ENCODE measurements at places on chromosomes 7 and 10.

DNA sequence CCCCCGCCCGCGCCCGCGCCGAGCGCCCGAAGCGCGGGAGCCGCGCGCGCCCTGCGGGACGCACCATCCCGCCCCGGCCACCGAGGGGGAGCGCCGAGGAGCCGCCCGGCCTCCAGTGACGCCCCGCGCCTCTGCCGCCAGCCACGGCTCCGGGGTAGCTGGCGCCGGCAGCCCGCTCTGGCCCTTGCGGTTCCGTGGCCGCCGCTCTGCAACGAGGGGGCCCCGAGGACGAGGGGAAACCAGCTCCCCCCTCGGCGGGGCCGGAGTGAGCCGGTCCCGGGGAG lies at the start of gene PAXIP1:
Gene PAXIP1 (minus strand): TSS at position 33 of the 284 bp plus-strand sequence. CDS start 195 bp downstream, outside the sequence.
- peak; percentile 17 for DNase-seq

DNA sequence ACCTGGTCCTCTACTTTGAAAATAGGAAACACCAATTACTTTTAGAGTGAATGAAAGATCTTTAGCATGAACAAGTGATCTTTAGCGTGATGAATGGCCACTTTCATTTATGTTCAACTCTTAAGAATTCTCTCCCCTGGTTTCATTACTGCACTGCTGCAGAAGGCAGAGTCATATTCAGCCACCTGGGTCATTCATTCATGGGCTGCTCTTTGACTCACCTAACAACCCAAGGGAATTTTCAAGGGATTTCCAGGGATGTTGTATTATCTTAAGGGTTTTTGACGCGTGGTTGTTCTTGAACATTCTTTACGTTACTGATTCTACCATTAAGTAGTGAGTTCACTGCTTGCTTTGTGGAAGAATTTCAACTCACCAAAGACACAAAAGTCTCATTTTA lies 87.3 kb upstream of the STK17A start:
- no peak for DNase-seq

DNA sequence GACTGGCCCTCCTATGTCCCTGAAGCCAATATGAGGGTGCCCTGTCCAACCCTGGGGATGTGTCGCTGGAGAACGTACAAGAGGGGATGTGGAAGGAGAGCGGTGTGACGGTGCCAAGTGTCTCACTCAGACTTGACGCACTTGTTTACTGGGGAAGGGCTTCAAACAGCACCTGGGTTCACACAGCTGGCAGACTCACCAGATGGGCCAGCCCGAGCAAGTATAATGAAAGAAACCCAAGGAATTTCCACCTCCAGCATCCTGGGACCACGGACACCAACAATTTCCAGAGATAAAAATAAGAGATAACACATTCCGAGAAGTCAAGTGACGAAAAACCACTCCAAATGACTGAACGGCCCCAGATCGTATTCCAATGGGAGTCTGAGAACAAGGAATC lies 5.3 kb downstream of the ATP5MF start:
- no peak for DNase-seq

GRCh38 chr7:158924956-158925355 lies 68.6 kb downstream of the DYNC2I1 start:
- no peak for DNase-seq

DNA sequence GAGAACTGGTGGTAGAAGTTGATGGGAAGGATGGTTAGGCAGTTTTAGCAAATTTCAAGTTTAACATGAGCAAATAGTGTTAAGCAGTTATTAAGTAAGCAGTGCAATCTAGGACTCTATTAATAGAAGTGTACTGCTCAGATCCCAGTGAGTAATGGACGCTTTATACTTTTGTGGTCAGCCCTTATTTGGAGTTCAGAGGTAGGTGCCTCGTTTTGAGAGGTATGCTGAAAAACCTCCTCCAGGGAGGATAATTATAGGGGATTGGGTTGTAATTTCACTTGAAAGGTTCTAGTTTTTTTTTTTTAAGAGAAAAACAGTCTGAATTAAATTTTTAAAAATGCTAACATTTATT lies 33.5 kb upstream of the CCDC7 start:
- no peak for DNase-seq
